ENCODE measurements at places on chromosomes 1 and 21. TPM values are rescaled to one million over a fixed set of nuclear protein-coding genes. Genes with fewer than 3 reads are reported as not detected.

RGS1 gene
- total RNA-seq = not detected

- H3K36me3 ChIP-seq = peaks cover 4% of the 10 kb centered on the region
- H3K27ac ChIP-seq = no peak overlapping the region
- DNase-seq = no peak
- no peaks in the 10 kb centered on the region for H3K4me1 ChIP-seq
Measured at GRCh38 chr1:227073786-227074185, 133.7 kb downstream of the COQ8A start.

- no peak overlapping the region for H3K27ac ChIP-seq
- H3K4me1 ChIP-seq = no peaks in the 10 kb centered on the region
- H3K27me3 ChIP-seq = no peaks in the 10 kb centered on the region
- DNase-seq = no peak
- no peak overlapping the region for H3K4me3 ChIP-seq
Measured at GRCh38 chr1:117258791-117259190, 48.1 kb upstream of the VTCN1 start.

DNA sequence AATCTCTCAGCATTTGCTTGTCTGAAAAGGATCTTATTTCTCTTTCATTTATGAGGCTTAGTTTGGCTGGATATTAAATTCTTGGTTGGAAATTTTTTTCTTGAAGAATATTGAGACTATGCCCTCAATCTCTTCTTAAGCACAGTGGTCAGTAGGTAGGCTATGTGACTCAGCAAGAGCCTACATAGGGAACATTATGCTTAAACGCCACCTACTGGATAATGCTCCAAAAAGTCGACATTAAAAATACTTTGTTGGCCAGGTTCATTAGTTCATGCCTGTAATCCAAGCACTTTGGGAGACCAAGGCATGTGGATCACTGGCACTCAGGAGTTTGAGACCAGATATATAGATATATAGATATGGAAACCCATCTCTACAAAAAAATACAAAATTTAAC is 678.0 kb upstream of the USP24 start:
- H3K27me3 ChIP-seq = no peaks in the 10 kb centered on the region
- no peaks in the 10 kb centered on the region for H3K36me3 ChIP-seq
- H3K4me1 ChIP-seq = no peaks in the 10 kb centered on the region
- H3K27ac ChIP-seq = no peak overlapping the region

GRCh38 chr1:101905283-101905835 is 91.4 kb downstream of the OLFM3 start:
- no peak overlapping the region for H3K27ac ChIP-seq
- H3K27me3 ChIP-seq = no peaks in the 10 kb centered on the region

OR10Z1 gene
- total RNA-seq = not detected

DNA sequence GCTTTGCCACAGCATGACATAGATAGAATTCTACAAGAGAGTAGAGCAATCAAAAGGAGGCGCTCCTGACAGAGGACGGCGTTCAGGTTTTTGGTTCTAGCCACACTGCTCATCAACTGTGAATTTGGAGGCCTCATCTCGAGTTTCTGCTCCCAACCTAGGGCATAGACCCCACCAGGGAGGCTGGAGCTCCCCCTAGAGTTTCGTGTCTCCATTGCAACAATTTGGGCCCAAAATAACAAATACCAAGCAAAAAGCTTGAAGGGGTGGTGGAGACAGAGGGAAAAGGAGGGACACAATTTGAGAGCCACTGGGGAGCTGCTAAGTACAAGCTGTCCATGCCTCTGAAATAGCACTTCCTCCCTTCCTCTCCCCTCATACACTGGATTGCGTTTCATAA is 297.0 kb downstream of the GPATCH2 start:
- H3K27ac ChIP-seq = no peak overlapping the region
- no peak overlapping the region for H3K4me3 ChIP-seq
- H3K4me1 ChIP-seq = no peaks in the 10 kb centered on the region
- peaks cover 12% of the 10 kb centered on the region for H3K36me3 ChIP-seq
- DNase-seq = peak; percentile 75

- H3K4me3 ChIP-seq = no peak overlapping the region
- H3K4me1 ChIP-seq = no peaks in the 10 kb centered on the region
- DNase-seq = no peak
- H3K27ac ChIP-seq = no peak overlapping the region
Measured at GRCh38 chr1:91744953-91745639, 140.9 kb downstream of the TGFBR3 start.

RGS5 gene
- total RNA-seq = 30.1 TPM

DNA sequence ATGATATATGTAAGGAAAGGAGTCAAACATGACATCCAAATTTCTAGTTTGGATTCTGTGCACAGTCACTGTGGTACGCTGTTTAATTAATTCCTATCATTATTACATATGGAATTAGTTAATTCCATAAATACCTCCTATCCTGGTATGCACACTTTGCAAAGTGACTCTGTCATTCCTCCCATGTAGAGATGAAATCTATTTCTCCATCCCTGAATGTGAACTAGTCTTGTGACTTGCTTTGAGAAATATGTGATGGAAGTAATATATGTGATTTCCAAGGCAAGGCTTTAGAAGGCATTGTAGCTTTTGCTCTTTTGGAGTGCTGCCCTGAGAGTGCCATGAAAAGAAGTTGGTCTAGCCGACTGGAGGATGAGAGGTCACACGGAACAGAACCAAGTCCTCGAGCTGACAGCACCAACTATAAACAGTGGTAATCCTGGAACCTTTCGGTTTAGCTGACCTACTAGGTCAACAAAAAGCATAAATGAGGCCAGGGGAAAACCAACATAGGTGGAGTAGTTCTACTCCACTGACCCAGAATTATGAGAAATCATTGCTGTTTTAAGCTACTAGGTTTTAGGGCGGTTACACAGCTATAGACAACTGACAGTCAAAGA is 1.5 kb downstream of the SELENOF start:
- H3K36me3 ChIP-seq = peaks cover 22% of the 10 kb centered on the region
- no peak for DNase-seq
- H3K27ac ChIP-seq = no peak overlapping the region
- no peaks in the 10 kb centered on the region for H3K27me3 ChIP-seq

GRCh38 chr1:181151378-181152326 is 63.2 kb downstream of the IER5 start:
- no peak overlapping the region for H3K27ac ChIP-seq
- no peak overlapping the region for H3K4me3 ChIP-seq
- H3K27me3 ChIP-seq = no peaks in the 10 kb centered on the region
- H3K4me1 ChIP-seq = no peaks in the 10 kb centered on the region
- no peak for DNase-seq
- H3K36me3 ChIP-seq = 0 out of 2 replicates have a peak, but pooled peaks cover 4% of the 10 kb centered on the region

FCGR3A gene
- not detected for total RNA-seq

DNA sequence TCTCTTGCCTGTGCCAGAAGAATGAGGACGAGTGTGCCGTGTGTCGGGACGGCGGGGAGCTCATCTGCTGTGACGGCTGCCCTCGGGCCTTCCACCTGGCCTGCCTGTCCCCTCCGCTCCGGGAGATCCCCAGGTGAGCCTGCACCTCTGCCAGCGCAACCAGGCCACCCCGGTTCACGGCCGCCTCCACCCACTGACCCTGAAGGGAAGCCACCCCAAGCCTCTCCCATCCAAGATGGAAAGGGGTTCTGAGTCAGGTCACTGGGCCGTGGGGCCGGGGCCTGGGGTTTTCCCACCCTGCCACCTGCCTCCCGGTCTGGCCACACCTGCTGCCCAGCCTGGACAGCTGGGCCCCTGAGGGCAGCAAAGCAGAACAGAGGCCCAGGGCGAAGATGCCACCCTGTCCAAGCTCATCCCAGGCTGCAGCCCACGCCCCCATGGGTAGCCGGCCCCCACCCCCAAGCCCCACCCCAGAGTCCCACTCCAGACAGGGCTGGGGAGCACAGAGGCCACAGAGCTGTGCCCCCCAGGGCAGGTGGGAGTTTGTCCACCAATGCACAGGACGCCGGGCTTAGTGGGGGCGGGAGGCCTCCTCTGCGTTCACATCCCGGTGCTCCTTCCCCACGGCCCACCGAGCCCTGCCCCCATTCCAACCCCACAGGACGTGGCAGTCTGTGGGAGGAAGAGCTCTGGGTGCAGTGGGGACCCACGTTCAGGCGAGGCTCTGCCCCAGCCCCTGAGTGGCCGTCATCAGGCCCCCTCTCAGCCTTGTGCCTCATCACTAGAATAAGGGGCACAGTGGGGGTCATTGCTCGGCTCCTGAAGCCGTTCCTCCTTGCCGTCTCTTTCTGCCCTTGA is 5.6 kb downstream of the AIRE start:
- no peak for DNase-seq
- H3K36me3 ChIP-seq = no peaks in the 10 kb centered on the region
- no peaks in the 10 kb centered on the region for H3K27me3 ChIP-seq
- H3K4me3 ChIP-seq = no peak overlapping the region
- H3K27ac ChIP-seq = no peak overlapping the region

SRGAP2B gene
- total RNA-seq = 19.5 TPM

BTBD19 gene
- total RNA-seq = 1.9 TPM

DNA sequence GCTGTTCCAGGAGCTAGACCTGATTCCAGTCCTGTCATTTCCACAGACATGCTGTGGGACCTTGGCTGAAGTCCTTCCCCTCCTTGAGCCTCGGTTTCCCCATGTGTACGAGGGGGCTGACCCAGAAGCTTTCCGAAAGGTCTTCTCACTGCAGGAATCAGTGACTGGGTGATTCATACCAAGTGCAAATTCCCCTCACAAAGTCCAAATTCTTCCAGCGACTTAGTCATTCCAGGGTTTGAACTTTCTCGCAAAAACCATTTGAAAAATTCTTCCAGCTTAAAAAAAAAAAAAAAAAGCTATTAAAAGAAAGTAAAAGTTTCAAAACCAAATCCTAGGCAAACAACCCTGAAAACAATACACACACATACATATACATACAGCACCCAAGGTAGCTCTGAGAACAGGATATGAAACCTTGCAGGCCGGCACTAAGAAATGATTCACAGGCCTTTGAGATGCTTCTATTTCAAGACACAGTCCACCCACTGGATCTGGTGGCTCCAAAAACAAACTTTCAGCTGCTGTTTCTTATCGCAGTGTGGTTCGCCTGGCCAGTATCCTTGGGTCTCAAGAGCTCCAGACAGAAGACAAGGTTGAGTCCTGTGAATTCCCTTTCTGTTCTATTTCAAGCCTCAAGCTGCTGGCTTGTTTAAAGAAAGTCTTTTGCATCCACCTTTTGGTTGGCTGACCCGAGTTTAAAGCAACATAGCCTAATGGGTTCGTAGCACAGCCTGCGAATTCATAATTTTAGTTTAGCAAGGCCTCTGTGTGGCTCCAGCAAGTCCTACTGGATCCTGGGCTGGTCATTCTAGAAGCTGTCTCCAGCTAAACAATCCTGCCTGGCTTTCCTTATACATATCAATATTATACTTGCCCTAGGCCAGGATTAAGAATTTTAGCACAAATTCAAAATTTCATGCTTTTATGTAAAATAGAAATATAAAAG is 18.0 kb upstream of the ID3 start:
- H3K27me3 ChIP-seq = no peaks in the 10 kb centered on the region
- peaks cover 5% of the 10 kb centered on the region for H3K4me1 ChIP-seq
- no peak for DNase-seq
- peaks cover 7% of the 10 kb centered on the region for H3K36me3 ChIP-seq
- no peak overlapping the region for H3K27ac ChIP-seq

Data from H9 (cell line).